ENCODE measurements at places on chromosomes 1 and 21.

GRCh38 chr1:6134741-6135510, 45.2 kb downstream of the CHD5 start:
- DNase-seq: no peak

DNA sequence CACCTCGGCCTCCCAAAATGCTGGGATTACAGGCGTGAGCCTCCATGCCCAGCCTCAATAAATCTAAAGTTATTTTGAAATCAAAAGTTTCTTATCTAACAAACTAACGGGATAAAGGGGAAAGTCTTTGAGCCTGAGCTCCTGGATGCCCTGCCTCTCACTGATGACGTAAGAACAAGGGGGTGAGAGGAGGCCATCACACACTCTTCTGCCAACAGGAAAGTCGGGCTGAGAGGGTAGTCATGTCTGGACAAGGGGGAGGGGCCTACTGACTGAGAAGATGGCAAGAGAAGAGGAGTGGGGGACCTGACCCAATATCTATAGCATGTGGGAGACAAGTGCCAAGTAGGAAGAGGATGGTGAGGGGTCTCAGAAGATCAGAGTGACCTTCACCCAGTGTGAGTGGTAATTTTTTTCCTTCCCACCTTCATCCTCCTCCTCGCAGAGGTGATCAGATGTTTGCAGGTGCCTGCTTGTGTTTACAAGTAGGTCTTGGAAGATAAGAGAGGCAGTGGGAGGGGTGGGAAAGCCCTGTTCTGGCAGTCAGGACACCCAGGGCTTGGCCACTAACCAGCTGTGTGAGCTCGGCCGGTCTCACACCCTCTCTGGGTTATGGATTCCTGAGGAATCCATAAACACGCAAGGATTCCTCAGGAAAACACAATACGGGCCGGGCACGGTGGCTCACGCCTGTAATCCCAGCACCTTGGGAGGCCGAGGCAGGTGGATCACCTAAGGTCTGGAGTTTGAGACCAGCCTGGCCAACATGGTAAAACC, 9.6 kb downstream of the UQCRHL start:
- DNase-seq: no peak

DNA sequence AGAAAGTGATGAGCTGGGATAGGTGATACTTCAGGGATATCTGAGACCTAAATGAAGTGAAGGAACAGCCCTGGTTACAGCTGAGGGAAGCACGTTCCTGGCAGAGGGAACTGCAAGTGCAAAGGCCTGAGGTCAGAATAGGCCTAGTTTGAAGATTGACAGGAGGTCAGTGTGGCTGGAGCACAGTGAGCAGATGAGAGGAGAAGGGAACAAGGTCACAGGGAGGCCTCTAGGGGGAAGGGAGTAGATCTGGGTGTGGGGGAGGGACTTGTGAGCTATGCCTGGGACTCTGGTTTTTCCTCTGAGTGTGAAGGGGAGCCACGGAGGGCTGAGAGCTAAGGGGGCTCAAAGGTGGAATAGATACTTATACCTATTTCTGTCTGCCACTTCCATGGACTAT, 736.4 kb downstream of the MATN1 start:
- DNase-seq: no peak

GRCh38 chr1:234089396-234089795, 184.9 kb downstream of the SLC35F3 start:
- no peak for DNase-seq

DNA sequence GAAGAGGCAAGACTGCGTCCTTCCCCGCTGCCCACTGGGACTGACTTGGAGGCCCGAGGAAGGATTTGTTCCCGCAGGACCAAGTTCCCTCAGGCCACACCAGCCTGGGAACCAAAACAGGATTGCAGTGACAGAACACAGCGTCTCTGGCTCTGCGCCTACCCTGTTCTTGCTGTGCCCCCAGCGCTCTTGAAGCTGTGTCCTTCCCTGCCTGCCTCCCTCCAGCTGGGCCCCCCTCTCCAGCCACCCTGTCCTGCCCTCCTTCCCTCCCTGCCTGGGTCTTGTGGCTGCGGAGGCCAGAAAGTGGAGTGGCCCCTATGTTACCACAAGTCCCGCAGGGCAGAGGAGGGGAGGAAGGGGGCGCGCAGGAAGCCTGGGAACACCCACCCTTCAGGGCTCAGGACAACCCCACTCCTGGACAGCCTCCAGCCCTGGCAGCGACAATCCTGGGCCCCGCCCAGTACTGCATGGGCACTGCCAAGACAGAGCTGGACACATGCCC, 164.9 kb downstream of the DYRK1A start:
- DNase-seq: no peak

- DNase-seq: peak; percentile 23
Measured at GRCh38 chr1:114353262-114353661, 157.7 kb downstream of the TRIM33 start.

- DNase-seq: no peak
Measured at GRCh38 chr1:22830757-22831340, 120.2 kb downstream of the EPHB2 start.

- no peak for DNase-seq
Measured at GRCh38 chr1:78061825-78062523, 16.2 kb downstream of the GIPC2 start.

DNA sequence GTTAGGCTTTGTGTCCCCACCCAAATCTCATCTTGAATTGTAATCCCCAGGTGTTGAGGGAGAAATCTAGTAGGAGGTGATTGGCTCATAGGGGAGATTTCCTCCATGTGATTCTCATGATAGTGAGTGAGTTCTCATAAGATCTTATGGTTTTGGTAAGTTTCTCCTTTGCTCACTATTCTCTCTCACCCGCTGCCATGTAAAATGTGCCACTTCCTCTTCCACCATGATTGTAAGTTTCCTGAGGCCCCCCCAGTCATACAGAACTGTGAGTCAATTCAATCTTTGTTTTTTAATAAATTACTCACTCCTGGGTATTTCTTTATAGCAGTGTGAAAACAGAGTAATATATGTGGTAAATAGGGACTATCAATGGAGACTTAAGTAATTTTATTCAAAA, 434.5 kb upstream of the OLFM3 start:
- DNase-seq: no peak

GRCh38 chr1:100928128-100928527, 32.2 kb downstream of the SLC30A7 start:
- DNase-seq: no peak

DNA sequence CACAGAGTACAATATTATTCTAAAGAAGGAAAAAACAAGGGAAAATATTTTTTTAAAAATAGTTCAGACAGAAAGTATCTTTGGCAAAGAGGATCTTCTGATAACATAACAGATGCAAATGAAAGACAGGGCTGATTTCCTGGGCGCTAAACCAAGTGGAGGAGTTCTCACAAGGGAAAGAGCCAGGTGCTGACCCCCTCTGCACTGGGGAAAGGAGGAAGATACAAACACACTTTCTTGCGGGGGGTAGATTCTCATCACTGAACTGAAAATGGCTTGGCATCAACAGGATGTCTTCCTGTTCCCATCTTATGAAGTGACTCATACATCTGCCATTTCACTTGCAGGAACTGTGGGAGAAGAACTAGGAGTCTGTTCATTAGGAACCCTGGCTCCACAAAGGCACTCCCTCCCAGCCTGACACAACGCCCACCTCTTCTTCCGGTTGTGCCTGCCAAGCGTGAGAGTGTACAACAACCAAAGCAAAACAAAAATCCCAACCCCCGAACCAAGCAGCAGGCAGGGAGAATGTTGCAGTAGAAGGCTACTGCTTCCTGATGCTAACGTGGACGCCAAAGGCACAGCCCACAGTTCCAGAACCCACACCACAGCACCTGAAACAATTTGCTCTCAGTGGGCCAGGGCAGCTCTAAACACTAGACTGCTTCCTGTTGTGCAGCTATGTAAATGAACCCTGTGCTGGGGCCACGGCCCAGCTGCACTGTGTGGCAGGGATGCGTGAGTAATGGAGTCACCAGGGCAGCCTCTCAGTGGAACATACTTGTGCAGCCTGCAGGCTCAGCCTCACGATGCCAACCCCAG, 51.0 kb downstream of the GADD45A start:
- DNase-seq: no peak

GRCh38 chr1:36285443-36286101, 20.6 kb upstream of the SH3D21 start:
- peak; percentile 76 for DNase-seq

- DNase-seq: no peak
Measured at GRCh38 chr21:46429754-46430681, 28.7 kb upstream of the DIP2A start.

DNA sequence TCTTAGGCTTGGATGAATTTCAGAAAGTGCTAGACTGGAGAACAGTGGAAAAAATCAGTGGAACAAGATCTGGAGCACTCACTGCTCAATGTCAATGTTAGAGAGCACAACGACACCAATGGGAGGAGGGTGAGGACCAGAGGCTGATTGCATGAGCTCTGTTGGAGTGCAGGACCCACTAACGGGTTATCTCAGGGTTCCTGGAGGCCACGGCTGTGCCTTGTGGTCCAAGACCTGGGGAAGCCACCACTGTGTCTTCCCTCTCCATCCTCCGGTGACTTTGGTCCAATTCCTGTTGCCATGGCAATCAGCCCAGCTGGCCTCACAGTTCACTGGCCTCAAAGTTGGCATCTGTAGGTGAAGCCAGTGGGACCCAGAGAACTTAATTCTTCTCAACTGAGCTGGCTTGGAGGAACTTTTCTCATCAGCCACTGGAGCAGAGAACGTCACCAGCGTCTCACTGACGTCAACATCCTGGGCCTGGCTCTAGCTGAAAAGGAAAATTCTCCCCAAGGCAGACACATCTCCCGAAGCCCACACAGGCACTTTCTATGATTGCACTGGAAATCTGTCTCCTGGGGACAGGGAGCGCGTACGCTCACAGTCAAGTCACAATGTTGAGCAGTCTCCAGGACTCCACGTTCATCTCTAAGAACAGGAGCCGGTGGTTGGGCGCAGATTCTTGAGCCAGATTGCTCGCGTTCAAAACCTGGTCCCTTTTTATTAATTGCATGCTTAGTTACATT, 21.9 kb upstream of the GPR157 start:
- no peak for DNase-seq

DNA sequence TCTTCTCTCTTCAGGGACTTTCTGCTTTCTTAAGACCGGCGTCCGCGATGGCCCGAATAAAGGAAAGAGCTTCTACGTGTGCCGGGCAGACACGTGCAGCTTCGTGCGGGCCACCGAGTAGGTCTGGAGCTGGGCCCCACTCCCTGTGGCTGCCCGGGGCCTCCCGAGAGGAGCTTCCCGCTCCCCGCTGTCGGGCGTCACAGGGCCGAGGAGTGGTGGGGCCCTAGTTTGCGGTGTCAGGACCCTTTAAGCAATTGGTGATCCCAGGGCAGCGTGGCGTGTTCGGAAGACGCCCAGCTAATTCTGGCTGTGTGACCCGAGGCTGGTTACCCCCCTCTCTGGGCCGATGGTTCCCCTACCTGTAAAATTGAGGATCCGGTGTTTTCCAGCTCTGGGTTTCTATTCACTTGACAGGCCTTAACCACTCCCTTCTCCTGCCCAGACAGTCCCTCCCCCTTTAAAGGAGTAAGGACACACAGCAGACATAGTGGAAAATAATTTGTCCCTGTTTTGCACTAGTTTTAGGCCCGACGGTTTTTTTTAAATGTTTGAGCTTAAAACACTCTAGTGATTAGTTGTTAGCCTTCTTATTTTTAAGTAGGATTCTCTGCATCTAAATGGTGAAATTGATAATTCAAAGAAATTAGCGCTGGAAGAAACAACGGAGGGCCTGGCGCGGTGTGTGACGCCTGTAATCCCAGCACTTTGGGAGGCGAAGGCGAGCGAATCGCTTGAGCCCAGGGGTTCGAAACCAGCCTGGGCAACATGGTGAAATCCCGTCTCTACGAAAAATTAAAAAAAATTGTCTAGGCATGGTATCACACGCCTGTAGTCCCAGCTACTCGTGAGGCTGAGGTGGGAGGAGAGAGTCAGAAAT, 553 bp downstream of the TTF2 start:
- no peak for DNase-seq

- DNase-seq: no peak
Measured at GRCh38 chr1:182366596-182366995, 25.0 kb downstream of the GLUL start.

GRCh38 chr1:110460253-110461220, 9.6 kb downstream of the PROK1 start:
- peak; percentile 60 for DNase-seq

DNA sequence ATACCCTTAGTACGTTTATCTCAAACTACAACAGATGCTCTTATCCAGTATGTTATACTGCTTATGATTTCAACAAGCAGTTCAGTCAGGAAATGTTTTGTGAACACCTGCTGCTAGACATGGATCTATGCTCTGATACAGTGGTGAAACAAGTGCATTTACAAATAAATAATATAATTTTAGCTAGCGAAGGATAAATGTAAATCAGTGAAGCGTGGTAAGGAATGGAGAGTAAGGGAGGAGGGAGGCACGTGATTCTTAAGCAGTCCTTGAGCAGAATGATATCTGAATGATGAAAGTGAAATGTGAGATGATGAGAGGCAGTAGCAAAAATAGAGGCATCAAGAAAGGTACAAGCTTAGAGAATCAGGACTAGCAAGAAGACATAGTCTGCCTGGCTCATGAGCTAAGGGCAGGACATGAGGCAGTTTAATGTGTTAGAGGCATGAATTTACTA, 6.3 kb downstream of the TSNAX start:
- DNase-seq: no peak

GRCh38 chr21:18831942-18832676, 428.5 kb upstream of the TMPRSS15 start:
- no peak for DNase-seq

DNA sequence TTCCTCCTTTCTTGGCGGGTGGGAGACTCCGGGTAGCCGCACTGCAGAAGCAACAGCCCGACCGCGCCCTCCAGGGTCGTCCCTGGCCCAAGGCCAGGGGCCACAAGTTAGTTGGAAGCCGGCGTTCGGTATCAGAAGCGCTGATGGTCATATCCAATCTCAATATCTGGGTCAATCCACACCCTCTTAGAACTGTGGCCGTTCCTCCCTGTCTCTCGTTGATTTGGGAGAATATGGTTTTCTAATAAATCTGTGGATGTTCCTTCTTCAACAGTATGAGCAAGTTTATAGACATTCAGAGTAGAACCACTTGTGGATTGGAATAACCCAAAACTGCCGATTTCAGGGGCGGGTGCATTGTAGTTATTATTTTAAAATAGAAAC, 2.5 kb downstream of the OLIG2 start:
- no peak for DNase-seq

GRCh38 chr1:180724055-180724454, 92.2 kb downstream of the XPR1 start:
- no peak for DNase-seq

DNA sequence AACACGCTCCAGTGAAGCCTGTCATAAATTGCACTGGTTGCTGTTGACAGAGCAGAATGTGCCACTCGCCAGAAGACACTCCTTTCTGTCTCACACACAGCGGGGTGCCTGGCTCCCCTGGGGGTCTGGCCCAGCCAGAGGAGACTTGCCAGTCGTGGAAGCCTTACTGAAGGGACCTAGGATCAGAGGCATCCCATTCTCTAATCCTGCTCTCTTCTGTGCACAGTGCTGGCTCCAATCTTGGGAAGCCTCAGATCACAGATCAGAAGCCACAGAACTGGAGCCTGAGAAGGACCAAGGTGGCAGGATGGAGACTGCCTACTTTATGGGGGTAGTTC, 1.4 kb downstream of the SLC9A1 start:
- DNase-seq: no peak

- DNase-seq: no peak
Measured at GRCh38 chr1:192872010-192872409, 63.2 kb downstream of the RGS2 start.

Data from renal cortex interstitium (tissue), 15 donors.